ENCODE measurements at places on chromosomes 7 and 10.

GRCh38 chr7:106616708-106617051 is 44.3 kb downstream of the CCDC71L start:
- DNase-seq = no peak

- no peak for DNase-seq
Observed at GRCh38 chr7:100967292-100967863, 2.0 kb upstream of the MUC12 start.

- no peak for DNase-seq
Observed at GRCh38 chr7:38934051-38934450, 25.1 kb upstream of the VPS41 start.

- no peak for DNase-seq
Observed at GRCh38 chr7:150909200-150909995, 57.1 kb downstream of the AOC1 start.

- no peak for DNase-seq
Observed at GRCh38 chr7:1847260-1848001, 177.4 kb downstream of the ELFN1 start.

GRCh38 chr7:42587806-42588205 is 324.1 kb downstream of the C7orf25 start:
- DNase-seq = no peak

- no peak for DNase-seq
Observed at GRCh38 chr10:126749015-126749655, 78.6 kb upstream of the C10orf90 start.

GRCh38 chr7:132386201-132386681 is 190.0 kb downstream of the PLXNA4 start:
- no peak for DNase-seq

GRCh38 chr7:34013421-34013820 is 108.1 kb downstream of the BMPER start:
- DNase-seq = no peak

DNA sequence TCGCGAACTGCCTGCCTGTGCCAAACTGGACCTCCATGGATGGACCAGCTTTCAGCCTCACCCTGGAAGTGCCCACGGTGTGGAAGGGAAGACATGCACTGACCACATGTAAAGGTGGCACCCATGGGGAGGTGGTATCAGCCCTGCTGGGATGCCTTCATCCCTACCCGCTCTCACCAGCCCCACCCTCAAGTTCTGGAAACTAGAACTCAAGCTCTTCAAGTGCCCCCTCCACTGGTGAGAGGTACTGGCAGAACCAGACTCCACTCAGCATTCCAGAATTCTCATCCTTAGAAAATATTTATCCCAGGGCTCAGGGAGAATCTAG is 5.9 kb downstream of the ZNF488 start:
- no peak for DNase-seq

DNA sequence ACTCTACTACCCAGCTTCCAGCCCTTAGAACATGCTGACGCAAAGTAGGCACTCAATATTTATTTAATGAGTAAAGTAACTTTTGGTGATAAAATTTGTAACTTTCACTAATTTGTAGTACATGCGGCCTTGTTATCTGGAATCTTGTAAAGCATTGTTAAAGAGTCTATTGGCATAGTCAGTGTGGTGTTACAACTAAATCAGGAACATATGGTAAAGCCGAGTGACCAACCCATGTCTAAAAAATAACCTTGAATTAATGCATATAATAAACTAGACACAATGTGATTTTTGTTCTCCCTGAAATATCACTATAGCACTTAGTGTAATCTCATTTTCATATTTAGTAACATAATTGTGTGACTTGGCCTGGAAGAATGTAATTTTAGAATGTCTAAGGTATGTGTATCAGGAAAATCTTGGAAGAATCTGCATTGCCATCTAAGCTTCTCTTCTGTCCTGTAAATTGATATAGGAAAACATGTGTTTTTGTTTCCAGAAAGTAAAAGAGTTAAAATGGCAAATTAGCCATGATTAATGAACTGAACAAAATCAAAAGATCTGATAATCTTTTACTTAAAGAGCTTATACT is 256.7 kb upstream of the GNAI1 start:
- DNase-seq = no peak

DNA sequence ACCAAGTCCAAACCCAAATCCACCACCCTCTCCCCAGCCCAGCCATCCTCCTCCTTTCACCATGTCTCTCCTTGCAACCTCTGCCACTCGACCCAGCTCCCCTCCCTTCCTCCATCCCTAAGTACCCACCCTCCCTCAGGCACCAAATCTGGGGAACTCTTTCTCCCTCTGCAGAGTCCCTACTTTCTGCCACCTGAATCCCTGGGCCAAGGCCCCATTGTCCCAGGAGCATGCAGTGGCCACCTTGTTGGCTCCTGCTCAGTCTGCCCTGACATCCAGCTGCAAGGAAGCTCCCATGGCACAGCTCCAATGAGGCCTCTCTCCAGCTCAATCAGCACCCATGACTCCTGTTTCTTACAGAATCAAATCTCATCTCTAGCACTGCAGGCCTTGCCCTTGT is 5.5 kb upstream of the UNC5B start:
- DNase-seq = no peak

DNA sequence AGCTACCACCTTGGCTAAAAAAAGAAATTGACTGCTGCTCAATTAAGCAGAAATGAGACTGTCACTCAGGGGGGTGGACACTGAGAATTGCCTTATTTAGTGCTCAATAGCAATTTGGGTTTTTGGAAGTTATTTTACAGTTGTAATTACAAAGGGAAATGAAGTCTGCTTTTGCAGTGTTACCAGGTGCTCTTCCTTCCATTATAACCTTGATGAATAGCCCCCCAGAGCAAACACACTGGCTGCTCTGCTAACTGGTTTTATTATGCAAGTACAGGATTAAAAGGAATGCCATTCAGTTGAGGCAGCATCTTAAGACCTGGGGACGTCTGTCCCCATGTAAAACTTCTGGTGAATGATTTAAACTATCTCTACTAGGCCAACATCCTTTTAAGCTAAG is 191.0 kb downstream of the EVX1 start:
- DNase-seq = no peak

DNA sequence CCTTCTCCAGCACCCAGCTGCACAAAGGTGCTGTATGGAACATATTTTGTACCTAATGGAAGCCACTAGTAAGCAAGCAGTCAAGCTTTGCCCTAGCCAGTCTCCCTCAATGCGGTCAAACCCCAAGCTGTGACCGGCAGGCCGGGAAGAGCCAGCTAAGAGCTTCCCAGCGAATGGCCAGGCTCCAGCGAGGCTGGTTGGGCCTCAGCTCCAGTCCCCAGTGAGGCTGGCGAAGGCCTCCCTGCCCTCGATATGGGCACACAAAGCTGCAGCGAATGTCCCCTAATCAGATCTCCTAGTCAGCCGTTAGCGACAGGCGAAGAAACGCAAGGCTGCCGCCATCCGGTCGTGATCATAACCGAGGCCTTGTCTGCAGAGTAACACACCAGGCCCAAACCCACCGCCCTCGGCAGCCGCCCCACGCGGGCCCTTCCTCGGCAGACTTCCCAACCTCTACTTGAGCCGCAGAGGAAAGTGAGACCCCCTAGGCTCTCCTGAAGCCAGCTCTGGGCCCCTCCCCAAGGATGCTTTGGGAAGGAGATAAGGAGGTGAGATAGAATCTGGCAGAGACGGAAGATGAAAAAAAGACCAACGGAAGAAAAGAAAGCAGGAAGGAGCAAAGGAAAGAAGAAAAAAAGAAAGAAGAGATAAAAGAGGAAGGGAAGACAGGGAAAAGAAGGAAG is 3.1 kb upstream of the HOXA9 start:
- no peak for DNase-seq

DNA sequence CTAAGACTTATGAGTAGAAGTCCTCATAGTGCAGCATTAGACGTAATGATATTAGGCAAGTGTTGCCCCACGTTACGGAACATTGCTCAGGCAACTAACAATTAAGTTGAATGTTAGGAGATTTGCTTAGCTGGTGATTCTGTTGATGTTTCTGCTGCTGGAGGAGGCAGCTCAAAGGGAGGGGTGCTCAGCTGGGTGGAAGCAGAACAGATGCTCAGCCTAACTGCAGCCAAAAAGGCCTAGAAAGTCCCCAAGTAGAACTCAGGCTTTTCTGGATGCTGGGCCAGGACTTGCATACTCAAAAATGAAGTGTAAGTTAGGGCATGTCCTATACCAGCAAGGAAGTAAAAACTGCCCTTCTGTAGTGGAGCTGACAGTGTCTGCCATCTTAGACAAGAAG is 201.4 kb downstream of the ADRA2A start:
- no peak for DNase-seq
